Type B pancreatic cell (in vitro differentiated cells): ENCODE measurements at places on chromosomes 1 and 21.

DNA sequence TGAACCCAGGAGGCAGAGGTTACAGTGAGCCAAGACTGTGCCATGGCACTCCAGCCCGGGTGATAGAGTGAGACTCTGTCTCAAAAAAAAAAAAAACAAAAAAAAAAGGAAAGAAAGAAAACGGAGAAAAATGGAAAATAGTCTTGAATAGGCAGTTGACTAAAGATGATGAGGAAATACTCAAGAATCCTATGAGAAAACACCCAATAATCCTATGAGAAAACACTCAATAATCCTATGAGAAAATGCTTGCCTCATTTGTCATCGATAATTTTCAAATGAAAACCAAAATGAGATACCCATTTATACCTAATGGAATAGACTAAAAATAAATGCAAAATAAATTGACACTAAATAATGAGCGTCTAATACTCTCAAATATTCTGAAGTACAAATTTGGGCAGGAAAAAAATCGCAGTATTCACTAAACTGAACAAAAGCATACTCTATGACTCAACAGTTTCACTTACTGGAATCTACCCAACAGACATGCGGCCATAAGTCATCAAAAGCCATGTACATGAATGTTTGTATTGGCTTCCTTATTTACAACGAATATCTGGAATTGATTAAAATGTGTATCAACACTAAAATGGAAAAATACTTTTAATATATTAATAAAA lies 733.9 kb upstream of the CHRM3 start:
- no peak for DNase-seq

DNA sequence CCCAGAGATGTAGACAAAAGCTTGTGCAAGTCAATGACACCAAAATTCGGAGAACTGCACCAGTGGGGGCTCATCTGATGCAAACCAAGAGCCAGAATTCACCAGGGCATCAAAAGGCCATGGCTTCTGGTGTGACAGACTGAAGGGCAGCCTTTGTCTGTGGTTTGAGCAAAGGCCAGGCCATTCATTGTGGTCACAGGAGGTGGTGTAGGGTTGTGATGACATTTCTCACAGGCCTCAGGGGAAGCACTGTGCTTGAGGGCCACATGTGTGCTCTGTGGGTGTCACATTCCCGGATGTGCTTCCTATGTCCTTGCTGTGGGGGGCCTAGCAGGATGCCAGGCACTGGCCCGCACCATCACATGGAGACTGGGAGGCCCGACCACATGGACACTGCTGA lies 22.5 kb upstream of the KCNE1 start:
- no peak for DNase-seq

- no peak for DNase-seq
Measured at GRCh38 chr1:119774746-119775490, 6.2 kb upstream of the HMGCS2 start.

DNA sequence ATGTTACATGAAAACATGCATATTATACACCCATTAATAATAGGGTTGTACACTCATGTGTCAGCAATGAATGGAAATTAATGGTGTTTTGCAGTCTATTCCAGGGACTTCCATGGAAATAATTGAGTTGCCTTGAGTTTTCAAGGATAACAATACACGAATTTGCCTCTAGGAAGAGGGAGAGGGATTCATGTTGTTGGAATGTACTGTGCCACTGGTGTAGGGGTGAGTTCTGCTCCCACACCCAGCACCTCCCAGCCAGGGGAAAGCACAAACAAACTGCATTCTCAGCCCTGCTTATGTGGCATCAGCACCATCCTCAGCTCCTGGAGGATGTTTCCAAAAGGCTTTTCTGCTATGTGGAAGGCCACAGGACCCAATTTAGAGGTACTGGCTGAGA lies 57.8 kb downstream of the BCAR3 start:
- DNase-seq: no peak

DNA sequence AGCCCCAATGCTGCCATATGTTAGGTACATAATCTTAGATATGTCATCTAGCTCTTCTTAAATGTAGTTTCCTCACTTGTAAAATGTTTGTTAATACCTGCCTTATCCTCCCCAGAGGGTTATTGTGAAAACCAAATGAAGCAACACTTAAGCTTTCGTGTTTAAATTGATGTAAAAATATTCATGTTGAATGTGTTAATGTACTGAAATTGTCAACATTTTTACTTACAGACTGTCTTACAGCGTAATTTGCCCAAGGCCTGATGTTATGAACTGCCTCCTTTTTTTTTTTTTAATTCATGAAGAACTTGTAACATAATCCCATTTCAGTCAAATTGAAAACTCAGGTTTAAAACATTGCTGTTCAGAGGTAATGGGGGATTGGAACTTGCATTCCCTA lies 25.6 kb upstream of the ENAH start:
- no peak for DNase-seq

DNA sequence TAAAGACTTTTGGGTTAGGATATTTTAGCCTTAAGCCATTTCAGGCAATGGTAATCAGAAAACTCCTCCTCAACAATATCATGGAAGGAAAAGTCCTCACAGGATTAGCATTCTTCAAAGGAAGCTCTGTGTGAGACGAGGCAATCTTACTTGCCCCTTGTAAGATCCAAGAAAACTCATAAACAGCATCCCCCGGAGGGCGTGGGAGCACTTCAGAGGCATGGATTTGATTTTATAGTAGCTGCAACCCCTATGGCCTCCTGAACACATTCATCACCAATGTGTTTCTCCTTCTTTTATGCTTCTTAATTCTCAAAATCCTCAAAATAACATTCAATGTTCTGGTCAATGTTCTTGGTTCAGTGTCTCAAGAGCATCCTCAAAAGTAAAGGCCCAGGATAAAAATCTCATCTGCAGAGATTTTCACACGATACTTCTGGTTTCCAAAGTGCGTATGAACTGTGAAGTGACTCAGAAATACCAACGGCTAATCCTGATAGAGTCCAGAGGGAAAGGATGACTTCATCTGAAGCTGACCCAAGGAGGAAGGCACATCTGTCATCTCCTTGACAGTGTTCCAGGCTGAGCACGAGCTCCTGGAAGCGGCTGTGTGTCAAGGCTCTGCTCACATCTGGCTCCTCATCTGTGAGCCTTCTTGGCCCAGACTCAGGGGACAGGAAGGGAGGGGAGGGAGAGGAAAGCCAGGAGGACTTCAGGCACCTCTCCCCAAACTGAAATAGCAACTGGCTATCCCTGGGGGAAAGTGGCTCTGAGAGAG lies 49.3 kb upstream of the PSEN2 start:
- no peak for DNase-seq

DNA sequence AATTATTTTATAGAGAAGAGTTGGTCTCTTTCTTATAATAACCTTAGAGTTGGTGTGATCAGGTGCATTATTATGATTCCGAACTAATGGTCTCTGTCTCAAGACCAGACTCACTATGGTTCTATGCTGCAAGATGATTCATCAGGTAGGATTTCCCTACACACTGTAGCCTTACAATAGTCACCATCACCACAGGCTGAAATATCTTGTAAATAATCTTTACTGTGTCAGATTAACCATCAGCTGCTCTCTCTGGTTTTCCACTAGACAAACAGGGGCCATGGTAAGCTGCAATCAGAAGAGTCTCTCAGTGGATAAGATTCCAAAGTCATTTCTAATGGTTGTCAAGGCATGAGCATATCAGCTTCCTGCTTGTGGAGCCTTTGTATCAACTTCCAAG lies 4.4 kb upstream of the GBP4 start:
- no peak for DNase-seq

GRCh38 chr1:79585801-79586200 lies 579.3 kb upstream of the ADGRL4 start:
- no peak for DNase-seq

- no peak for DNase-seq
Measured at GRCh38 chr1:67823615-67824014, 9.7 kb downstream of the GNG12 start.

- DNase-seq: no peak
Measured at GRCh38 chr1:32811265-32811664, 5.9 kb downstream of the YARS1 start.

GRCh38 chr1:30853350-30853749 lies 55.2 kb downstream of the SDC3 start:
- DNase-seq: no peak

DNA sequence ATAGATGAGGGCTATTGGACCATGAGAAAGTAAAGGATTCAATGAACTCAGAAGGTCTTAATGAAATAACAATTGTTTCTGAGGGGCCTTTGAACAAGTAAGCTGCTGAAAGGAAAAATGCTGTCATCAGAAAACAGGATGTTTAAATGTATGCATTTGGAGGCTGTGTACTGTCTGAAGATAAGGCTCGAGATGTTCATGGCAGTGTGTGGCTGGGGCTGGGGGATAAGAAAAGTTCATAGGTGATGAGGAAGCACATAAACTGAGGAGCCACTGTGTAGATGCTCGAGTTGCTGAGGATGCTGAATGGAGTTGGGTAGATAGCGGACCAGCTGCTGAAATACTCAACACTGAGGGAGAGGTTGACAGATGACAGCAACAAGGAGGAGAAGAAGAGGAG lies 17.8 kb downstream of the THEM4 start:
- DNase-seq: no peak

GRCh38 chr1:218945050-218945449 lies 228.6 kb upstream of the LYPLAL1 start:
- DNase-seq: no peak

- no peak for DNase-seq
Measured at GRCh38 chr1:216379441-216379840, 43.8 kb downstream of the USH2A start.

DNA sequence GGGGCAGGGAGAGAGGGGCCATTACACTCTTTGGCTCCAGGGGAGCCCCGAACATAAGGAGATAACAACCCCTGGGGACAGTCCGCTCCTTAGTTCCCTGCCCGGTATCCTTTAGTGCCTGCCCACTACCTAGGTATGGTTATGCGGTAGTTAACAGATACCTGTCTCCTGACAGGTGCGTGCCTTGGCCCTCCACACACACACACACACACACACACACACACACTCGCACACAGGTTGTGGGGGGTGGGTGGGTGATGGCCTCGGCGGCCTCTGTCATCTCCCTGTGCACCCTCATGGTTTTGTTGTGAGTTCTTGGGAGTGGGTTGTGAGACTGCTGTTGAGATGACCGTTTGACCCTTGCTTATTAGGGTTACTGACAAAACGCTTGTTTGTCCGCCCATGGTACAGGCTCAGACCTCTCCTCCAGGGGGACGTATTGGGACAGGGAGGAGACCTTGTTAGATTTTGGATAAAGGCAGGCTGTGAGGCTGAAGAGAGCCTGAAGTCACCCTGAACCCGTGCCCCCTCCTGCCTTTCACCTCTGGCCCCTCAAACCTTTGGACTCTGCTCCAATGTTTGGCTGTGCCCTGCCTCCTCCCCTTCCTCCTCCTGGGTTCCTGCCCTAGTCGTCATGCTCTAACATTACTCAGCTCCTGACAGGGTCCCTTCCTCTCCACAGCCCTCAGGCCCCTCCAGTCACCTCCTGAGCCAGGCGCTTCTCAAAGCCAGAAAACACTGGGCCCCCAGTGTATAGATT lies 979 bp downstream of the RASSF5 start:
- no peak for DNase-seq

DNA sequence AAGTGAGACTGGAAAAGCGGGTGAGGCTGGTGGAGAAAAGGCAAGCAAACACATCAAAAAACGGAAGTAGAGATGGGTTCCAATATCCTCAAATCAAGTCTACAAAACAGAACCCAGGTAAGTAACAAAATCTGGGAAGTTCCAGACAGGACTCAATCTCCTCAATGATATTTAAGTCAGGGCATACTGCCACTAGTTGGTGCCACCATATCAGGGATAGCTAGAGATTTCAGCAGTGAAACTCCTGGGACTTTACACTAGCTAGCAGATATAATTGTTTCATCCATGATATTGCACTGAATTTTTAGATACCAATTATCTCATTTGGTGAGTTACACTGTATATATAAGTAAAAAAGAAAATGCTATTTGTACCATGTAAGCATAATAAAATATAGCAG lies 52.0 kb downstream of the EYA3 start:
- no peak for DNase-seq

GRCh38 chr1:227735539-227736285 lies 477 bp downstream of the SNAP47 start:
- no peak for DNase-seq

GRCh38 chr1:205536759-205537361 lies 32.4 kb downstream of the CDK18 start:
- peak; percentile 43 for DNase-seq

DNA sequence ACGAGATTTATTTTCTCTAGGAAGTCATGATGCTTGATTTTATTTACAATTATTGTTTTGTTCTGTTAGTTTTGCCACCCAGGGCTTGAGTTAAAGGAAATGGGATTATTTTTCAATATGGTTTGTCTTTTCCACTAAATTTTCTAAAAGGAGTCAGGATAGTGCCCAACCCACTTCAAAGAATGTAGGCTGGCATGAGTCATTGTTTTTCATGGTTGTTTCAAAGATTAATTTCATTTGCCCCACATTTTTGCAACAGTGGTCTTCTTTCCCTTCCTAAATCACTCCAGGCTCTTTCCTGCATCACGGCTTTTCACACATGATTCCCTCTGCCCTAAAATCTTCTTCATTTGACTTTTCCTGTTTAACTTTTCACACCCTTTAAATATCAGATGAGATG lies 2.5 kb downstream of the SLAMF6 start:
- DNase-seq: no peak

GRCh38 chr1:64242895-64243756 lies 39.7 kb downstream of the UBE2U start:
- DNase-seq: no peak

GRCh38 chr1:161258439-161259344 lies at the start of gene PCP4L1:
TSS of gene PCP4L1 (plus strand) at chr1:161258745. CDS start at chr1:161258975, 230 bp downstream.
- peak; percentile 78 for DNase-seq

- no peak for DNase-seq
Measured at GRCh38 chr1:194045416-194045815, 859.0 kb upstream of the B3GALT2 start.

GRCh38 chr1:241666419-241666818 lies 14.3 kb downstream of the WDR64 start:
- DNase-seq: no peak

GRCh38 chr21:26800001-26800400 lies 45.2 kb downstream of the ADAMTS1 start:
- DNase-seq: no peak

DNA sequence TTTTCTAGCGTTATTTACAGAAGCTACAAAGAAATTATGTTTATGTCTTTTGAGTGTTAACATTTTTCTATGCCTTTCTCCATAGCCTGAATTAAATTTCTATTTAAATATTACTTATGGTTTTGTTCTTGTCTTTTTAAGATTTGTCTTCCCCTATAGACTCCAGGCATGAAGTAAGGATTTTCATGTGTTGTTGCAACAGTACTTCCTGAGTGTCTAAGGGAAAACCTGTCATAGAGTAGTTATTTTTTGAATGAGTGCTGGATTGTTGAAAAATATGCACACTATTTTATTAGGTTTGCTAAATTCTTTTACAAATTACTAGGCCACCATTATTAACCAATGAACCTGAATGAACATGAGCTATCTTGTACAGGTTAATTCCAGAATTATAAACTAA lies 27.1 kb downstream of the SAMSN1 start:
- no peak for DNase-seq
